ENCODE measurements at places on chromosomes 4 and X. TPM values are rescaled to one million over a fixed set of nuclear protein-coding genes. Genes with fewer than 3 reads are reported as not detected.

- no peak overlapping the region for H3K4me3 ChIP-seq
- no peak for DNase-seq
- no peak overlapping the region for H3K27ac ChIP-seq
- peaks cover 13% of the 10 kb centered on the region for H3K4me1 ChIP-seq
- no peaks in the 10 kb centered on the region for H3K27me3 ChIP-seq
- peaks cover 50% of the 10 kb centered on the region for H3K36me3 ChIP-seq
Observed at GRCh38 chr4:67651536-67651935, 49.4 kb downstream of the UBA6 start.

DNA sequence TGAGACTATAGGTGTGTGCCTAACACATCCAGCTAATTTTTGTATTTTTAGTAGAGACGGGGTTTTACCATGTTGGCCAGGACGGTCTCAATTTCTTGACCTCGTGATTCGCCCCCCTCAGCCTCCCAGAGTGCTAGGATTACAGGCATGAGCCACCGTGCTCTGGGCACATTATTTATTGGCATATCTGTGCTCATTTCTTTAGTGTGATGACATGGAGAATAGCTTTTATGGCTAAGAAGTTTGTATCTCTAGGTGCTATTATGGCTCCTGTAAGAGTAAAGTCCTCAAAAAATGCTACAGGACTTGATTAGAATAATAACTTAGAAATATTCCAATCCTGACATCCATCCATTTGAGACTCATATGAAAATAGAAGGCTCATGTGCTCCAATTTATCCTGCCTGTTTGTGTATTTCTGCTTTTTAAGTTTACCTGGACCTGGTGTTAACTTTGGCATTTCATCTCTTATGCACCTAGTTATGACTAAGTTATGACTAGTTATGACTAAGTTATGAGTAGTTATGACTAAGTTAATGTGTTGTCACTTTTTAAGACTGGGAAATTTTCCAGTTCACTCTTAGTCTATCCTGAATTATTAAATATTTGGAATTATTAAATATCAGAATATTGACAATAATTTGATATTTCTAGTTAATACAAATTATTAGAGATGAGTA lies 36.4 kb upstream of the UNC5C start:
- H3K27me3 ChIP-seq, result peaks cover 3% of the 10 kb centered on the region
- H3K4me3 ChIP-seq, result no peak overlapping the region
- no peaks in the 10 kb centered on the region for H3K36me3 ChIP-seq

GRCh38 chr4:82777857-82778525 lies 20.6 kb downstream of the SCD5 start:
- H3K4me3 ChIP-seq, result no peak overlapping the region
- no peak overlapping the region for H3K27ac ChIP-seq
- no peaks in the 10 kb centered on the region for H3K36me3 ChIP-seq
- no peak for DNase-seq
- peaks cover 5% of the 10 kb centered on the region for H3K27me3 ChIP-seq

- H3K4me3 ChIP-seq, result no peak overlapping the region
- no peaks in the 10 kb centered on the region for H3K27me3 ChIP-seq
- no peaks in the 10 kb centered on the region for H3K4me1 ChIP-seq
- DNase-seq, result no peak
Observed at GRCh38 chrX:97638621-97639020, 754.9 kb downstream of the RPA4 start.

DNA sequence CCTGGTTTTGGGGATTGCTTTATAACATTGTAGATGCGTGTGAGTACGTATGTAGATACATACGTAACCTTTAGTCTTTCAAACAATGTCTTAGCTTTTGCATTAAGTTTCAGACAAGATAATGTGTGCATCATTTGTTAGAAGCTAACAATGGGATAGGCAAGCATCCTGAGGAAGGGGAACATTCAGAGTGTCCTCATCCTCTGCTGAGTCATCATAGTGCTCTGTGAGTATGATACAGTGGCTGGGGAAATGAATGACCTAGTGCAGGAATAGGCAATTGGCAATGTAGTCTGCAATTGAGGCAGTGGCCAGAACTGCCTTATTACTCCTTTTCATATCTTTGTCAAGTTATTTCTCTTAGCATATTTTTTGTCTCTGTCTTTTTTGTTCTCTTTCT lies 7.3 kb downstream of the NAP1L5 start:
- no peak overlapping the region for H3K27ac ChIP-seq
- H3K27me3 ChIP-seq, result no peaks in the 10 kb centered on the region

The ODAPH gene
- total RNA-seq, result 0.54 TPM

The IQCM gene
- total RNA-seq, result not detected

All from activated T-helper 1 cell treated with anti-CD3 and anti-CD28 coated beads, Interleukin-12 subunit alpha, Interleukin-12 subunit beta, Interleukin-2, Interleukin-4 antibody, amounts not matched to agents 30 ng/mL and 10 ng/mL and 1 ng/mL, durations not matched to agents 14 hours and 24 hours and 36 hours (primary cell).